Activated naive CD8-positive, alpha-beta T cell treated with anti-CD3 and anti-CD28 coated beads, Interleukin-2, amount 10 ng/mL, durations not matched to agents 7 days and 5 days (primary cell): ENCODE measurements at places on chromosomes 11 and 22.

GRCh38 chr11:119107538-119108145 lies 498 bp downstream of the C2CD2L start:
- no peak for DNase-seq
- H3K27ac ChIP-seq: peak overlapping the region; percentile 81
- no peaks in the 10 kb centered on the region for H3K27me3 ChIP-seq
- peaks cover 27% of the 10 kb centered on the region for H3K4me1 ChIP-seq

DNA sequence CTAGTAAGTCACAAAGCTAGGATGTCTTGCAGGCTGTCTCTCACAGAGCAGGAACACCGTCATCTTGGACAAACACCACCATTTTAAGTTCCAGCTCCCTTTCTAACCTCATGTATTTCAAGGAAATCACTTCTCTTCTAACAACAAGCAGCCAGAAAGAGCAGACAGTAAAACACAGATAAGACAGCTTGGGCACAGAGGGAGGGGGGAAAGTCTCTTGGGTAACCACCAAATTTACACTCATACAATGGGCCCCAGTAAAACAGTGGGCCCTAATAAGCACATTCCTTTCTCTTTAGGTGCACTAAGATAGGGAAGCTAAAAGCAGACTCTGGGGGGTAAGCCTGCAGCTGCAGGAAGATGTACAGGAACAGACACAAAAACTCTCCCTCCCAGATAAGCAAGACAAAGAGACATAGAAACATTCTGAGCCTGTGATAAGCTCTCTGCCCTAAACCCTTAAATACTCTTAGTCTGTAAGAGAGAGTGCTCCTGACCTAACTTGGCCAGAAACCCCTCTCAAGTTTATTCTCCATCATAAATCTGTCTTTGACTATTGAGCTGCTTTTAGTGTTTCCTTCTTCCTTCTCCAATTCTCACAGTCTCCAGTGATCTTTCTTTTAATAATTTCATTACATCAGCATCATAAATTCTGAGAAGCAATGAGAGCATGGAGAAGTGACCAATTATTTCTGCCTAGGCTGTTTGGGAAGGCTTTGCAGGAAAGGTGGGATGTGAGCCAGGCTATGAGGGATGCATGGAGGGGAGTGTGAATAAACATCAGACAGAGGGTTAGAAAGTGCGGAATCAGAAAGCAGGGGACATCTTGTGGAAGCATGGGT lies 7.4 kb downstream of the OR10D3 start:
- no peak for DNase-seq
- no peaks in the 10 kb centered on the region for H3K4me1 ChIP-seq
- peaks cover 7% of the 10 kb centered on the region for H3K27me3 ChIP-seq
- no peak overlapping the region for H3K27ac ChIP-seq
- no peak overlapping the region for H3K4me3 ChIP-seq

DNA sequence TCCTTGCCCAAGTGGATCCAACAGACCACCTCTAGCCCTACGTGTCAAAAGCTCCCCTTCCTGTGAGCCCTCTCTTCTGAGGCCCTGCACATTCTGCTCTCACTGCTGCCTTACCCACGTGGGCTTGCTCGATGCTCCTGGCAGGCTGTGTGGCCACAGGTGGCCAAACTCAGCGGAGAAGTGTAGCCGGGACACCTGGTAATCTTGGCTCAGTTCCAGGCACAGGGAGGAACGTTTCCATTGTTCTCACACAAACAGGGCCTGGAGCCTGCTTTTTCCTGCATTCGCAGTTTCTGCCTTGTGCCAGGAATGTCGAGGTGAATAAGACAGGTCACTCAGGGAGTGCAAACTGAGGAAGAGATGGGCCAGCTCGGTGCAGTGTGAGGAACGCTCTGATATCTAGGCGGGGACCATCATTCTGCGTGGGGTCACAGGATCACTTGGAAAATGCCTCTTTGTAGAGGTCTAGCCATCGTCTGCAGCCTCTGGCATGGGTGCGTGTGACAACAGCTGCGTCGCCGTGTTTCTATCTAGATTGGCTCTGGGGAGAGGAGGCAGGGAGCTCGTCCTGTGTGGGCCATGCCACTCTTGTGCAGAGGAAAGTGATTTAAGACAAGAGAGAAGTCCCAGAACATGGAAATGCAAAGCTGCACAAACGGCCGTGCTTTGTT lies 127.6 kb upstream of the PARVA start:
- H3K4me3 ChIP-seq: no peak overlapping the region
- H3K4me1 ChIP-seq: no peaks in the 10 kb centered on the region
- DNase-seq: no peak
- no peak overlapping the region for H3K27ac ChIP-seq
- H3K36me3 ChIP-seq: peaks cover 2% of the 10 kb centered on the region
- H3K27me3 ChIP-seq: no peaks in the 10 kb centered on the region

- no peaks in the 10 kb centered on the region for H3K27me3 ChIP-seq
- H3K4me3 ChIP-seq: no peak overlapping the region
- H3K27ac ChIP-seq: no peak overlapping the region
- peaks cover 8% of the 10 kb centered on the region for H3K4me1 ChIP-seq
Observed at GRCh38 chr11:86183694-86184093, 60.9 kb upstream of the EED start.

DNA sequence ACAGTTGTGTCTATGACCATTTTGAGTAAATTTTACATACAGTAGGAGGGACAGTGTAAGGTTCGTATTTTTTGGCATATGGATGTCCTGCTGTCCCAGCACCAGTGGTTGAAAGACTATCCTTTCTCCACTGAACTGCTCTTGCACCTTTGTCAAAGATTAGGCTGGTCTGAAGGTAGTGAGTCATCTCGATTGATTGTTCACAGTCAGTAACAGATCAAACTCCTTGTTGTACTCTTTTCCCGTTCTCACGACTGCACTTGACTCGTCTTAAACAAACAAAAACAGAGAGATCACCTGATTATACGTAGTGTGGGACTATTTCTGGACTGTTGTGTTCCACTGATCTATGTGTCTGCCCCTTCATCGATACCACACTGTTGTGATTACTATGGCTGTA lies 77.1 kb downstream of the DGCR2 start:
- no peak overlapping the region for H3K27ac ChIP-seq
- no peak for DNase-seq
- peaks cover 1% of the 10 kb centered on the region for H3K4me1 ChIP-seq
- H3K27me3 ChIP-seq: no peaks in the 10 kb centered on the region

GRCh38 chr11:65551572-65552387 lies 6.4 kb downstream of the LTBP3 start:
- H3K27me3 ChIP-seq: no peaks in the 10 kb centered on the region
- DNase-seq: peak; percentile 74

DNA sequence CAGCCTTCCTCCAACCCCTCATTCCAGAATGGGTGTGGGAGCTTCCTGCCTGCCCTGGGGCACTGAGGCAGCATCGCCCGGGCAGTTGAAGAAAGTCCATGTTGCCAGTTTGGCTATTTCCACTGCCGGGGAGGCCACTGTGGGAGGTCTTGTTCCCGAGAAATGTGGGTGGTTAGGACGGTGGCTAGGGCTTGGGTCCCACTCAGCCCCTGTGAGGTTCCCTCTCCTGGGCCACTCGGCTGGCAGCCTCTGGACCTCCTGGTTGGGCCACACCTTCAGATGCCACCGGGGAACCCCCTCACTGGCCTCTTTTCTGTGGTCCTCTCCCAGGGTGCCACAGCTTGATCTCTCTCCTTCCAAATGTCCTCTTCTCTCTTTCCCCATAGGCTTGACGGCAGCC lies 5.1 kb upstream of the PPP6R3 start:
- peaks cover 2% of the 10 kb centered on the region for H3K4me1 ChIP-seq
- no peak overlapping the region for H3K4me3 ChIP-seq
- no peak overlapping the region for H3K27ac ChIP-seq
- H3K27me3 ChIP-seq: peaks cover 7% of the 10 kb centered on the region
- H3K36me3 ChIP-seq: no peaks in the 10 kb centered on the region

GRCh38 chr22:41636467-41636866 lies 15.4 kb downstream of the XRCC6 start:
- H3K4me1 ChIP-seq: peaks cover 4% of the 10 kb centered on the region
- H3K27me3 ChIP-seq: no peaks in the 10 kb centered on the region
- no peak for DNase-seq

DNA sequence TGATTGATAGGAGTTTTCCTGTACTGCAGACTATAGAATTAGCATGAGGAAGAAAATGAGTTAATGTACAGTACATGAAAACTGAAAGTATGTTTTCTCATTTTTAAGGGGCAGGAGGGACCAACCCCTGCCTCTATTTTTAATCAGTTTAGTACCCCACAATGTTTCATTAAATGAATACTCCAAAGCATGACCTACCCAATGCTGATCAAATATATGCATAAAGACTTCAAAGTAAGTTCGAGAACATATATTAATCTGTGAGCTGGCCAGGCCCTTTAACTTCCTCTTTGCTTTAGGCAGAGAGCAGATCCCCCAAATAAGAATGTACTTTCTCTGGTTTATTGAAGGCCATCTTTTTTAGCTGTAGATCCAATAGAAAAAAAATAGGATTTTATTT lies 161.0 kb downstream of the FCHSD2 start:
- DNase-seq: no peak
- no peaks in the 10 kb centered on the region for H3K27me3 ChIP-seq
- no peak overlapping the region for H3K4me3 ChIP-seq
- peaks cover 41% of the 10 kb centered on the region for H3K36me3 ChIP-seq
- peaks cover 7% of the 10 kb centered on the region for H3K4me1 ChIP-seq
- no peak overlapping the region for H3K27ac ChIP-seq

GRCh38 chr11:113694390-113694789 lies 11.7 kb downstream of the TMPRSS5 start:
- no peak for DNase-seq
- no peak overlapping the region for H3K27ac ChIP-seq
- H3K4me3 ChIP-seq: no peak overlapping the region
- no peaks in the 10 kb centered on the region for H3K36me3 ChIP-seq

- no peaks in the 10 kb centered on the region for H3K27me3 ChIP-seq
- no peak overlapping the region for H3K27ac ChIP-seq
- no peaks in the 10 kb centered on the region for H3K4me1 ChIP-seq
- no peaks in the 10 kb centered on the region for H3K36me3 ChIP-seq
- H3K4me3 ChIP-seq: no peak overlapping the region
Observed at GRCh38 chr11:26994631-26995095, 751 bp downstream of the FIBIN start.

- no peaks in the 10 kb centered on the region for H3K36me3 ChIP-seq
- no peak overlapping the region for H3K4me3 ChIP-seq
- H3K27ac ChIP-seq: no peak overlapping the region
Observed at GRCh38 chr11:38791346-38791961, 2193.4 kb upstream of the RAG2 start.

DNA sequence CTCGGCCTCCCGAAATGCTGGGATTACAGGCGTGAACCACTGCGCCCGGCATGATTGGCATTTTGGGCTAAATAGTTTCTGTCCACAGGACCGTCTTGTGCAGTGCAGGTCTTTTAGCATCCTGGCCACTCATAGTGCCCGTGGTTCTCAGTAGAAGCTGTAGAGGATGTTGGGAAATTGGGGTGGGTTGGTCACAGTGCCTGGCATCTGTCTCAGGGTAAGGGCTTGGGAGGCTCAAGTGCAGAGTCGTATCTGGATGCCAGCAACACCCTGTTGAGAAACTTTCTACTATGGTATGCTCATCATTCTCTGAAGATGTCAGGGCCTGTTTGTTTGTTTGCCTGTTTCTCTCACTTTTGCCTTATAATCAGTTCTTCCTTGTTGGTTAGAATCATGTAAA lies 21.9 kb downstream of the UBE2L3 start:
- H3K27me3 ChIP-seq: no peaks in the 10 kb centered on the region
- no peak for DNase-seq
- peak overlapping the region; percentile 30 for H3K27ac ChIP-seq
- H3K36me3 ChIP-seq: peaks cover 25% of the 10 kb centered on the region
- H3K4me1 ChIP-seq: peaks cover 44% of the 10 kb centered on the region

DNA sequence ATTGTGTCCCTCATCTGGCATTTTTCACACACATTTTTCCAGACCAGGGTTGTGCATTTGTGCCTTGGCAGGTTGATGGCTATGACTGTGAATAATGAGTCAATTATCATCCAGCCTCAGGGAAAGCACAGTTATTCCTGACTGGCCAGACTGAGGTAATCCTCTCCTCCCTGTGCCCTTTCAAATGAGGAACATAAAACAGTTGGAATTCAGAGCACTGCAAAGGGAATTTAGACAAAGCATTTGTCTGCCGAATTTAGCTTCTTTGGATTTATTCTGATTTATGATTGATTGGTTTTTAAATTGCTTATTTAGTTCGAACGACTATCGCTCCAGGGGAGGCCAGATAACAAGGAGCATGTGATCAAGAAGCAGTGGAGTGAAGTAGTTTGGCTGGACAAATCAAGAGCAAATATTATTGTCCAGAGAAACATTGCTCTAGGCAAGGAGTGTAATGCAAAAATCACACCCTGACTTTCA lies 30.8 kb upstream of the RAG2 start:
- no peak overlapping the region for H3K4me3 ChIP-seq
- no peaks in the 10 kb centered on the region for H3K36me3 ChIP-seq
- no peak overlapping the region for H3K27ac ChIP-seq

DNA sequence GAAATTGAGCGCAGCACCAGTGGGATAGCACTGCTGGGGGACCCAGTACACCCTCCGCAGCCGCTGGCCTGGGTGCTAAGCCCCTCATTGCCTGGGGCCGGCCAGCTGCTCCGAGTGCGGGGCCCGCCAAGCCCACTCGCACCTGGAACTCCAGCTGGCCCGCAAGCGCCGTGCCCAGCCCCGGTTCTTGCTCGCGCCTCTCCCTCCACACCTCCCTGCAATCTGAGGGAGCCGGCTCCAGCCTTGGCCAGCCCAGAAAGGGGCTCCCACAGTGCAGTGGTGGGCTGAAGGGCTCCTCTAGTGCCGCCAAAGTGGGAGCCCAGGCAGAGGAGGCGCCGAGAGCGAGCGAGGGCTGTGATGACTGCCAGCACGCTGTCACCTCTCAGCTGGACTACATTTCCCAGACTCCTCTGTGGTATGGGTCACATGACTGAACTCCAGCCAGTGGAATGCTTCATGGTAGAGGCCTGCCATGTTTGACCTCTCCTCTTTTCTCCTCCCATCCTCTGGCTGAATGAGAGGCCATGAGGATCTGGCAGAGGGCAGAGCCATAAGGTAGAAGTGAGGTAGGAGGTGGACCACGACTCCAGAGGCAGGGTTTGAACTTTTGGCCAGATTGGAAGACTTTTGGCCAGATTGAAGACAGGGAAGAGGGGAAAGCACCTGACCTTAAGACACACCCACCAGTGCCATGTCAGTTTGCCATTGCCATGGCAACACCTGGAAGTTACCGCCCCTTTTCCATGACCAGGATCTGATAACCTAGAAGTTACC lies 6.2 kb downstream of the MRGPRD start:
- H3K36me3 ChIP-seq: no peaks in the 10 kb centered on the region
- peaks cover 3% of the 10 kb centered on the region for H3K4me1 ChIP-seq
- peak overlapping the region; percentile 75 for H3K27ac ChIP-seq
- no peak overlapping the region for H3K4me3 ChIP-seq
- H3K27me3 ChIP-seq: peaks cover 3% of the 10 kb centered on the region

GRCh38 chr11:102637731-102638130 lies 12.6 kb upstream of the MMP20 start:
- DNase-seq: no peak
- no peaks in the 10 kb centered on the region for H3K36me3 ChIP-seq
- no peak overlapping the region for H3K4me3 ChIP-seq
- no peak overlapping the region for H3K27ac ChIP-seq

- H3K4me3 ChIP-seq: no peak overlapping the region
- no peak overlapping the region for H3K27ac ChIP-seq
- DNase-seq: peak; percentile 21
Observed at GRCh38 chr11:2511421-2512369, 66.9 kb downstream of the KCNQ1 start.
